ENCODE measurements at places on chromosomes 1 and 21.

- peak; percentile 72 for DNase-seq
These were observed 14.0 kb upstream of the ZNF692 start for GRCh38 chr1:248872752-248873408.

DNA sequence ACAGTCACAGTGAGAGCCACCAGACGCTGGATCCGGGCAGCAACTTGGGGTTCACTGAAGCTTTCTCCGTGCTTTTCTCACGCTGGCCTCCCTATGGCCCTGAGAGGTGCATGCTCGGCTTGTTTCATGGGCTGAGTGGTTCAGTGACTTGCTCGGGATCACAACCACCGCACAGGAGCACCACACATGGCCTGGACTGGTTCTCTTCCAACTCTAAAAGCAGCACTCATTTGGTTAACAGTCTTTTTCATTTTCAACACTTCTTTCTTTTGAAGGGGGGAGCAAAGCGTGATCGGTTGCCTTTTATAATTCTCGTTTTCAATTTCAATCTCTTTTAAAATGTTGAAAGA, 26.2 kb downstream of the UBIAD1 start:
- no peak for DNase-seq

DNA sequence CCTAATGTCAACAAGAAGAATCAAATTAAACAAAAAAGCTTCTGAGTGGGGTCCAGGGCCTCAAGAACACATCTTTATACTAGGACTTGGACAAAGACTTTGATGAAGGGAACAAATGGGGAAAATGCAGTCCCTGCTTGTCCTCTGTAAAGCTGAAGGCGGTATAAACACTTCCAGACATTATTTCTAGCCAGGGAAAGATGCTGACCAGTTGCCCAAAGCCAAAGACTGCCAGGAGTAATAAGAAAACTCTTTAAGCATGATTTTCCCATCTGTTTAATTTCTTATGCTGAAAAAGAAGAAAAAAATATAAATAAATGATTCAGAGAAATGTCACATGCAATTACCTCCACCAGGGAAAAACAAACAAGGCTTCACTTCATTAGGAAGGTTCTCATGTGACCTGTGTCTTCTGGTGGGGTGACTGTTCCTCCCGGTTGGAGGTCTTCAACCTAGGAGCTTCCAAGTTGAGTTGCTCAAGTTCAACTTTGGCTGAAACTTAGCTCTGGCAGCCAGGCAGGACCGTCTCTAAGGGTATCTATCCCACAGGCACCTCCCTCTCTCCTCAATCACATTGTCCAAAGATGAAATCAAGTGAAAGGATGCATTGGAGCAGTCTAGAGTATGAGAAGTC, 65.2 kb upstream of the KCNE2 start:
- no peak for DNase-seq

DNA sequence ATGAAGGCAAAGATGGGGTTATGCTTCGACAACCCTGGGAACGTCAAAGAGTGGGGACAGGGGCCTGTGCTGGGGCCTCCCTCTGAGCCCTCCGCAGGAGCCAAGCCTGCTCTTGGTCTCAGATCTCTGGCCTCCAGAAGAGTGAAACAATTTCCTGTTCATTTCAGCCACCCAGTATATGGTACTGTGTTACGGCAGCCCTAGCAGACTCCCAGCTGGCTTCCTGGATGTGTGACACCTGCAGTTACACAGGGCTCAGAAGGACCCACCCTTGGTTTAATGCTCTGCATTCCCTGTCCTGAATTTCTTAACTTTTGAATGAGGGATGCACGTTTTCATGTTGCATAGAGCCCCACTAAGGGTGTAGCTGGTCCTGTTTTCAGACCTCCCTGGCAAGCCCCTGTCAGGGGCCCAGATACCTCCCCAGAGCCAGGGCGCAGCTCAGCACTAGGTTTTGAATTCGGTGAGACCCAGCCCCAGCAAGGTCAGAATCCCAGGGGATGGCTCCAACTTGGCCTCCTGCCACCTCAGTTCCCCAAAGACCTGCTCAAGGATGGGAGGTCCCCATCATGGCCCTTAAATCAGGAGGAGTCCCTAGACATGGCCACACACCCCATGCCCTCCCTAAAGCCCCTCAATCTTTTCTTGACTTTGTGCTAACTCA, 79.0 kb upstream of the IFFO2 start:
- no peak for DNase-seq
